Cardiac fibroblast (primary cell): ENCODE measurements at places on chromosomes 5 and 9.

DNA sequence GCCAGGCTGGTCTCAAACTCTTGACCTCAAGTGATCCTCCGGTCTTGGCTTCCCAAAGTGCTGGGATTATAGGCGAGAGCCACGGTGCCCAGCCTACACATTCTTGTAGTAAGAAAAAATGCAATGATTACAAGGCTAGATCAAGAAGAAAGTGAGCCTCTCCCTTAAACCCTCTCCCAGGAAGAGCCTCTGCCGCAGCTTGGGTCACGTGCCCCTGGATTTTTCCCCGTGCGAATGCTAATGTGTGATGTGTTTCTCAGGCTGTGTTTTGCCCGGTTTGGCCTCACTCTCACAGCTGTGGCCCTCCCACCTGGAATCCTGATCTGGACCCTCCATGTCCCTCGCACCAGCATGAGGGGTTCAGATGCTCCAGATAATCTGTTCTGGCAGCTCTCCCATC lies 6.9 kb downstream of the PLPP7 start:
- DNase-seq: no peak

DNA sequence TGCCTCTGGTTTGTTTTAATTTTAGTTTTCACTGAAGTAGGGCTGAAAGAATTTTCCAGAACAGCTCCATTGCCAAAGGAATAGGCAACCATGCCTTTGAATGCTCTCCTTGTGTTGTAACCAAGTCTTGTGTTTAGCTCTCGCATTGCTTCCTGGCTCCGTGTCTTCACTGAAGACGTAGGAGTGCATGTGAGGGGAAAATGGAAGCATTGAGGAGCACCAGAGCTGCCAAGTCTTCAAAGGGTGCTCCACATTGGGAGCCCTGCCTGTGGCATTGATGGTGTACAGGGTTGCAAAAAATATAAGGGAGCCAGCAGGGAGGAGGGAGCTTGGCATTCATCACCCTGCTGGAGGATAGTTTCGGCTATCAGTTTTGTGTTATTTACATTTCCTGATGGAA lies 86.6 kb downstream of the NTRK2 start:
- DNase-seq: no peak

- DNase-seq: no peak
These were observed 152.3 kb upstream of the KLF9 start for GRCh38 chr9:70566751-70567150.

GRCh38 chr9:129639756-129640085 lies 2.2 kb downstream of the ASB6 start:
- no peak for DNase-seq

- DNase-seq: no peak
These were observed 3.2 kb downstream of the ST6GALNAC4 start for GRCh38 chr9:127913682-127914081.

DNA sequence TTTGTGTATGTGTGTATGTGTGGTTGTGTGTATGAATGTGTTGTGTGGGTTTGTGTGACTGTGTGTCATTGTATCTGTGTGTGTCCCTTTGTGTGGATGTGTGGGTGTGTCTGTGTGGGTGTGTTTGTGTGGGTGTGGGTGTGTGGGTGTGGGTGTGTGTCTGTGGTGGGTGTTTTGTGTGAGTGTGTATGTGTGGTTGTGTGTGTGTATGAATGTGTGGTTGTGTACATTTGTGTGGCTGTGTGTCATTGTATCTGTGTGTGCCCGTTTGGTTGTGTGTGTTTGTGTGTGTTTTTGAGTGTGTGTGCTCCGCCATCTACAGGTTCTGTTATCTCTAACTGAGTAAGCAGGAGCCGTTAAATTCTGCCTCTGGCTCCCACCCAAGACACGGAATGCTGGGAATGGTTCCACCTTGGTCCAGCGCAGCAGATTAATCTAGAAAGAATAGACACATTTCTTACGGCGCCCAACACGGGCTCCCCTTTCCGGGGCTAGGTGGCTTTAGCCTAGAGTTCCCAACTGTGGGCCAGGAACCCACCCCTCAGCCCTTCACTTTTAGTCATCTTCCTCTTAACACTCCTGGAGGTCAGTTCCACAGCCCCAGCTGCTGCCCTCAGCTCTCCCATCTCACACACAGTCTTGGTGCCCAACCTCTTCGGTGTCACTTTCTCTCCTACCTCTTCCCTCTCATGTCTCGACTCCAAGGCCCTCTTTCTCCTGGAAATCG lies 197.1 kb downstream of the TTLL11 start:
- DNase-seq: no peak

DNA sequence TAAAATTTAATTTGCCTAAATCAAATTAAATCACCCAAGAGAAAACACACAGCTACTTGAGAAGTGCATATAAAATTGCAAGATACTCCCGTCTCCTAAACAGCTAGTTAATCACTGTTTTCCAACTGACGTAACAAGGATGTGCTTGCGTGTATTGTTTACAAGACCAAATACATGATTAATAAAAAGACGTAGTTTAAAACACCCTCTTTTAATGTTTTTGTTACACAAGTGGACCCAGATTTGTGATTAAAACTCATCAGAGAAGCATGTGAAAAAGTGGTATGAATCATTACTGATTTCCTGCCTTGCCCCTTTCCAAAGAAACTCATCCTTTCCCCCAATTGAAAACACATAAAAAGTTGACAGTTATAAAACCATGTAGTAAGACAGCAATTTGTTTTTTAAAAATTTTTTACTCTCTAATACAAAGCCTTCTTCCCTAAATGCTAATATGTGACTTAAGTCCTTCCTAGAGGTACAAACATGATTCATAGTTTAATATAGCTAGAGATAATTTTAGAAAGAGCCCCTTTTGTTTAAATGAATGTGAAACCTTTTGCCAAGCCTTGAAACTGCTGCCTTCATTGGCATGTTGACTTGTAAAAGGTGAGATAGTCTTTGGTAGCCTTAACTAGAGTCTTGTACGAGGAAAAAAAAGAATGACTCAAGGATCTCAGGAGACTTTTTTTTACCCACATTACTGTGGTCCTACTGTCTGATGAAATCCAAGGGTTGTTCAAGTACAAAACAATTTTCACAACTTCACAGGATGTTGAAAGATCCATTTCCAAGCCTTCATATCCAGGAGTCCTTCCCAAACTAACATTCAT lies 61.4 kb upstream of the FST start:
- peak; percentile 92 for DNase-seq

GRCh38 chr5:61618577-61618976 lies 286.5 kb downstream of the ZSWIM6 start:
- DNase-seq: no peak

- peak; percentile 99 for DNase-seq
These were observed 22.5 kb downstream of the NEK6 start for GRCh38 chr9:124280176-124280691.

DNA sequence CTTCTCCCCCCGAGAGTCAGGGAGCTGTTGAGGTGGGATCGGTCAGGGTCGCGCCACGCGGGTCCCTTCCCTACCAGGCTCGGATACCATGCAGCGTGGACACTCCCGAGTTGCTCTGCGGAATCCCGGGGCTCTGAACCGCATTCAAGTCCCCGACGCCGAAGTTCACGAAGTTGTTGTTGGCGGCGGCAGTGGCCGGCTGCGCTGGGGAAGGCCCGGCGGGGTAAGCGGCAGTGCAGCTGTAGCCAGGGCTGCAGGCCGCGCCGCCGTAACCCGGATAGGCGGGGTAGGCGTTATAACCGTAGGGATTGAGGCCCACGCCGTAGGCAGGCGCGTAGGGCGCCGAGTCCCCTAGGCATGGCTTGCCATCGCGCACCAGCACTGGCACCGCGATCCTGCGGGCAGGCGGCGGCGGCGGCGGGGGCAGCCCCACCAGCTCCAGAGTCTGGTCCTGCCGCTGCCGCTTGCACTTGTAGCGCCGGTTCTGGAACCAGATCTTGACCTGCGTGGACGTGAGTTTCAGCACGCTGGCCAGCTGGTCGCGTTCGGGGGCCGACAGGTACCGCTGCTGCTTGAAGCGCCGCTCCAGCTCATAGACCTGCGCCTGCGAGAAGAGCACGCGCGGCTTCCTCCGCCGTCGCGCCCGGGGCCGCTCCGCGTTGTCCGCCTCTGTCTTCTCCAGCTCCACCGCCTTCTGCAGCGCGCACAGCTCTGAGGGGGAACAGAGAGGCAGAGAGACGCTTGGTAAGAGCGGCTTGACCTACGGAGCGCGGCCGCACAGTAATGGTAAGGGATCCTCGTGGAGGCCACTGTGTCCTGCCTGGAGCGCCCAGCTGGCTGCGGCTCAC lies 2.3 kb downstream of the NKX2-5 start:
- DNase-seq: no peak

DNA sequence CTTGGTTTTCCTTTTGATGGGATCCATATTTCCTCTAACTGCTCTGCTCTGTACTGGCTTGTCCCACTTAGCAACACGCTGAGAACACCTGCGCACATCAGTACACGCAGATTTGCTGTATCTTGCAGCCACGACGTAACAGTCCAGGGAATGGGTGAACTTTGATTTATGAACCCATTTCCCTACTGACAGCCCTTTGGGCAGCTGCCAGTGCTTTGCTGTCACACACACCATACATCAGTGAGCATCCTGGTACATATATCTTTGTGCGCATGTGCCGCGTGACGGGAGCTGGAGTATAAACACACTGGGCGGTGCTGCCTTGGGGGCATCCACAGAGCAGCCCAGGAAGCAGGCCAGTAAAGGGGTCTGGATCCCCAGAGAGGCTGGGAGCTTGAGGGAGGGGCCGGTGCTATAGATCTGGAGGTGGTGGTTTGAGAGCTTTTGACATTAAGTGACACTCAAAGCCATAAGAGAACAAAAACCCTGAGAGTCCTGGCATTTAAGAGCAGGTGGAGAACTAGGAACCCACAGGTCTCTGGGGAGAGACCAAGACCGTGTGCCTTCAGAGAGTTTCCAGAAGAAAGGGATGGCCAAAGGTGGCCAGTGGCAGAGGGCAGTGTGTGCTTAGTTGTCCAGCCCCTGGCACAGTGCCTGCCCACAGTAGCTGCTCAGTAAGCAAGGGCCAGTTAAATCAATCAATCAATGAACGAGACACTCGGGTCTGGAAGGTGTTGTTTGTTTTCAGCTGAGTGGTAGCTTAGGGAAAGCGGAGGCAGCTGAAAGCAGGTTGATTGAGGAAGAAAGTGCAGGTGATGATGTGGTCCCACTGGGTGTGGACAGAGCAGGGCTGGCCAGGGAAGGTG lies 53.7 kb downstream of the LMX1B start:
- DNase-seq: no peak

DNA sequence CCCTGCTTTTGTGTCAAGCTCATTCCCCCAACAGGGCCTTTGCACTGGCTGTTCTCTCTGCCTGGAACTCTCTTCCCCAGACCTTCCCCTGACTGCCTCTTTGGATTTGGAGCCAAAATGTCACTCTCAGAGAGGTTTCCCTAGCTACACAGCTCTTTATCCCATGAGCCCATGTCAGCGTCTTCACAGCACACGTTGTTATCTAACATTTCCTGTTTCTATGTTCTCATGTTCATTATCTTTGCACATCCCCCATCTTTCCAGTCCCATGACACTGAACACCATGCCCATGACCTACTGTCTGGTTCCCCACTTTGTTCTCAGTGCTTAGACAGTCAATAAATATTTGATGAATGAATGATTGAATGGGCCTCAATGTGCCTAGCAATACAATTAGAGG lies 26.3 kb upstream of the ARSI start:
- DNase-seq: no peak

- no peak for DNase-seq
These were observed 100.8 kb downstream of the CTNND2 start for GRCh38 chr5:11803436-11803835.

DNA sequence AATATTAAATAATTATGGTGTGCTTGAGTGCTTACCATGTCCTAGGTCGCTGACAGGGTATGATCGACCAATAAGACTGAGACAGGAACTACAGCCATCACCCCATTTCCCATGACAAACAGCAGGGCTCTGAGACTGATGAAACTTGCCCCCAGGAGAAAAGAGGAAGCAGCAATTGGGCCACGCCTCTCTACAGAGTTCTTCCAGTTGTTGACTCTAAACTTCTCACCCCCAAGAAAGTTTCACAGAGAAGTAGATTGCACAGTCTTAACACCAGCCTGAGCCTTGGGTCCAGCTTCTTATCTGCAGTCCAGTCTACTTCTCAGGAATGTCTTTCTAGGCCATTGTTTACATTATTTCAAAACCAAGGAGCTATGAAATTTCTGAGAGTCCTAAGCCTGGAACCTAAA lies 182.2 kb upstream of the ANKRD55 start:
- DNase-seq: peak; percentile 76

- DNase-seq: no peak
These were observed 126.7 kb downstream of the MACROH2A1 start for GRCh38 chr5:135272311-135272805.

GRCh38 chr9:99724640-99725039 lies 97.0 kb upstream of the NR4A3 start:
- DNase-seq: no peak
